Pulmonary artery endothelial cell (primary cell): ENCODE measurements at places on chromosomes 1 and 21. TPM values are rescaled to one million over a fixed set of nuclear protein-coding genes. Genes with fewer than 3 reads are reported as not detected.

PLEKHA6 gene
- 5.7 and 6.8 TPM in 2 replicates for total RNA-seq

GRCh38 chr1:201925981-201926645 is 20.2 kb downstream of the LMOD1 start:
- DNase-seq = no peak

GRCh38 chr21:28884481-28884880 is 108.2 kb downstream of the LTN1 start:
- DNase-seq = no peak

GRCh38 chr1:76501586-76502219 is 365.6 kb upstream of the ST6GALNAC5 start:
- DNase-seq = no peak

S1PR1 gene
- 222 and 234 TPM in 2 replicates for total RNA-seq

- peak; percentile 3 for DNase-seq
Observed at GRCh38 chr1:193183019-193183627, 3.3 kb downstream of the B3GALT2 start.
